Stomach (tissue), 19 donors: ENCODE measurements at places on chromosomes 11 and 22. TPM values are rescaled to one million over a fixed set of nuclear protein-coding genes. Genes with fewer than 3 reads are reported as not detected.

TRIM49 gene
- polyA plus RNA-seq, result not detected

BARX2 gene
- 1.1 TPM for polyA plus RNA-seq

TRIM6 gene
- 1.1 TPM for polyA plus RNA-seq

OR5AR1 gene
- not detected for polyA plus RNA-seq

FGF3 gene
- not detected for polyA plus RNA-seq

SPI1 gene
- polyA plus RNA-seq, result 8.2 TPM

VWA5A gene
- polyA plus RNA-seq, result 24.1 TPM

TMEM135 gene
- polyA plus RNA-seq, result 2.8 TPM

OR2AG2 gene
- not detected for polyA plus RNA-seq

ARHGAP8 gene
- polyA plus RNA-seq, result 12.3 TPM

PNPLA2 gene
- 41.7 TPM for polyA plus RNA-seq

CYB5R2 gene
- 15.6 TPM for polyA plus RNA-seq

PPFIA1 gene
- polyA plus RNA-seq, result 13.2 TPM

APOBEC3H gene
- polyA plus RNA-seq, result not detected

WBP2NL gene
- polyA plus RNA-seq, result 1.2 TPM

OR5AP2 gene
- polyA plus RNA-seq, result not detected

ADM2 gene
- 3.7 TPM for polyA plus RNA-seq

C22orf42 gene
- 0.13 TPM for polyA plus RNA-seq

KRTAP5-7 gene
- not detected for polyA plus RNA-seq

APOL5 gene
- not detected for polyA plus RNA-seq

ASPHD2 gene
- polyA plus RNA-seq, result 0.93 TPM

ZNHIT2 gene
- polyA plus RNA-seq, result 18.0 TPM

OR5J2 gene
- polyA plus RNA-seq, result not detected

DNAJB7 gene
- not detected for polyA plus RNA-seq

BAD gene
- 207 TPM for polyA plus RNA-seq

CHRM1 gene
- polyA plus RNA-seq, result not detected

ADAMTS8 gene
- 3.5 TPM for polyA plus RNA-seq
